ENCODE measurements at places on chromosomes 4 and X. TPM values are rescaled to one million over a fixed set of nuclear protein-coding genes. Genes with fewer than 3 reads are reported as not detected.

DNA sequence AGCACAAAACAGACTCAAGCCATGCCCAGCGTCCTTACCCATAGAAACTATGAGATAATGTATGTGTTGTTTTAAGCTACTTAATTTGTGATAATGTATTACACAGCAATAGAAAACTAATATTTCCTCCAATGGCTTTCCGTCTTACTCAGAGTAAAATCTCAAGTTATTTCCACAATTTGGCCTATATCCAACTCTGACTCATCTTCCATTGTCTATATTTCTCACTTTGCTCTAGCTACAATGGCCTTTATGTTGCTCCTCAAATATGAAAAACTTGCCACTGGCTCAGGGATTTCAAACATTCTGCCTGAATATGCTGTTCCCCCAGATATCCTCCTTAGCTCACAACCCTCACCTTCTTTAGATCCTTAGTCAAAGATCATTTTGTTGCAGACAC lies 31.6 kb downstream of the IQCM start:
- peak; percentile 70 for DNase-seq

GRCh38 chr4:84317513-84317912 lies 181.6 kb downstream of the NKX6-1 start:
- DNase-seq = no peak

- no peak for DNase-seq
Observed at GRCh38 chr4:139762720-139763119, 97.1 kb downstream of the MGST2 start.

DNA sequence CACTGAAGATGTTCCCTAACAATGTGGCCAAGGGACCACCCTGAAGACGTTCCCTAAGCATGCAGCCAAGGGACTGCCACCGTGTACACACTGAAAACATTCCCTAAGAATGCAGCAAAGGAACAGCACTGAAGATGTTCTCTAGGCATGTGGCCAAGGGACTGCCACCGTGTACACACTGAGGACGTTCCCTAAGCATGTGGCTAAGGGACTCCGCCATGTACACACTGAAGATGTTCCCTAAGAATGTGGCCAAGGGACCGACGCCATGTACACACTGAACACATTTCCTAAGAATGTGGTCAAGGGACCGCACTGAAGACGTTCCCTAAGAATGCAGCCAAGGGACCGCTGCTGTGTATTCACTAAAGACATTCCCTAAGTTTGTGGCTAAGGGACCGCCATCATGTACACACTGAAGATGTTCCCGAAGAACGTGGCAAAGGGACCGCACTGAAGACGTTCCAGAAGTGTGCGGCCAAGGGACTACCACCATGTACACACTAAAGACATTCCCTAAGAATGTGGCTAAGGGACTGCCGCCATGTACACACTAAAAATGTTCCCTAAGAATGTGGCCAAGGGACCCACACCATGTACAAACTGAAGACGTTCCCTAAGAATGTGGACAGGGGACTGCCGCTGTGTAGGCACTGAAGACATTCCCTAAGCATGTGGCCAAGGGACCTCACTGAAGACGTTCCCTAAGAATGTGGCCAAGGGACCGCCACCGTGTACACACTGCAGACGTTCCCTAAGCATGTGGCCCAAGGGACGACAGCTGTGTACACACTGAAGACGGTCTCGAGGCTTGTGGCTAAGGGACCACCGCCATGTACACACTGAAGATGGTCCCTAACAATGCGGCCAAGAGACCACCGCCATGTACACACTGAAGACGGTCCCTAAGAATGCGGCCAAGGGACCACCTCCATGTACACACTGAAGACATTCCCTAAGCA lies 54.8 kb downstream of the DHRSX start:
- DNase-seq = no peak

- DNase-seq = no peak
Observed at GRCh38 chr4:80129785-80130184, 56.8 kb upstream of the ANTXR2 start.

DNA sequence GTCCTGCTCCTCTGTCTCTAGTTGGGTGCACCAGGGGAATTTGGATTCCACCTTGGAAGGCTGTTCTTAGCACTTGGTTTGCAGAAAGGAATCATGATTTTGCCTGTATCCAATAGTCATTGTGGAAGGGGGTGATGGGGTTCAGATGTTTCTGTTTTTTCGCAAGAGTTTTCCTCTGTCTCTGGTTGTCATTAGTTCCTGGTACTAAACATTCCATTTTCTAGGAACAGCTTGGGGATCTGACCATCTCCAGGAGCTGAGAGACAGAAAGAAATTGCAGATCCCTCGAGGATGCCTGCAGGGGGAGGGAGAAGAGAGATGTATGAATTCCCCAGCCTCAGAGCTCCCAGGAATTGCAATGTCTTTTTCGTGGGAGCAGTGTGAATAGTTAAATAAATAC lies 70.9 kb downstream of the CYTL1 start:
- no peak for DNase-seq

GRCh38 chr4:86247906-86248305 lies 111.9 kb downstream of the MAPK10 start:
- no peak for DNase-seq

DNA sequence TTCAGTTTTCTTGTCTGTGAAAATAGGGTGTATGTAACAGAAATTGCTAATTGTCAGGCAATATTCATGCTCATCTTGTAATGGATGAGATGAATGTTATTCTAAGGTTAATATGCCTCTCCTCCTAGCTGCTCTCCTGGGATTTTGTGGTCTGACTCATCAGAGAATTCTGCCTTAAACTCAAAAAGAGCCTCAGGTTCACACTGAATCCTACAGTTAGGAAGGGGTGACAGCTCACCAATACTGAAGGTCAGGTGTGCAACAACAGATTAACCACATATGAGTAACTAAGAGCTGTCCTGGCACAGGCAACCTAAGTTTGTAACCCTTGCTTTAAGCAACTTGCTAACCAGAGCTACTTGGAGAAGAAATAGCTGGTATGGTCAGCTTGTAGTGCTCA lies 197.7 kb downstream of the SPATA18 start:
- peak; percentile 75 for DNase-seq

- DNase-seq = peak; percentile 48
Observed at GRCh38 chrX:71923516-71923915, 12.9 kb downstream of the NHSL2 start.

GRCh38 chrX:121479406-121479805 lies 432.0 kb downstream of the GLUD2 start:
- no peak for DNase-seq

GRCh38 chr4:21763855-21764254 lies 184.7 kb downstream of the KCNIP4 start:
- DNase-seq = no peak

GRCh38 chr4:43766648-43767047 lies 682.0 kb downstream of the KCTD8 start:
- DNase-seq = no peak

GRCh38 chr4:105145156-105145902 lies 1.3 kb upstream of the TET2 start:
- DNase-seq = no peak

GRCh38 chr4:89837385-89837992 lies 528 bp upstream of the SNCA start:
- DNase-seq = peak; percentile 55

DNA sequence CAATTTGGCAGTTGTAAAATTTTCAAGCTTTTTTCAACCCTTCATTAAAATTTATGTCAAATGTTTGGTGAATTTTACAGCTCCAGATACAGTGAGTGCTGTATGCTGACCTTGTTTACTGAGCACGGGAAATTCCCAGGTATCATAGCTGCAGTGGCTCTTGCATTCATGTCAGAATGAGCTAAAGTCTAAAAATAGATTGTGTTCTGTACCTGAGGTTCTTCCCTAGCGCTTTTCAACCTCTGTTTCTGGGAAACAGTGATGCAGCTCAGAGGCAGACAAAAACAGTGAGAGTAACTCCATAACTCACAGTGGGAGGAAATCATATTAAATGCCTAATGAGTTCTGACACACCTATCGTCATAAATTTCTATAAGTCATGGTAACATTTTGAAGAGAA lies 393.8 kb upstream of the GNPDA2 start:
- peak; percentile 43 for DNase-seq

DNA sequence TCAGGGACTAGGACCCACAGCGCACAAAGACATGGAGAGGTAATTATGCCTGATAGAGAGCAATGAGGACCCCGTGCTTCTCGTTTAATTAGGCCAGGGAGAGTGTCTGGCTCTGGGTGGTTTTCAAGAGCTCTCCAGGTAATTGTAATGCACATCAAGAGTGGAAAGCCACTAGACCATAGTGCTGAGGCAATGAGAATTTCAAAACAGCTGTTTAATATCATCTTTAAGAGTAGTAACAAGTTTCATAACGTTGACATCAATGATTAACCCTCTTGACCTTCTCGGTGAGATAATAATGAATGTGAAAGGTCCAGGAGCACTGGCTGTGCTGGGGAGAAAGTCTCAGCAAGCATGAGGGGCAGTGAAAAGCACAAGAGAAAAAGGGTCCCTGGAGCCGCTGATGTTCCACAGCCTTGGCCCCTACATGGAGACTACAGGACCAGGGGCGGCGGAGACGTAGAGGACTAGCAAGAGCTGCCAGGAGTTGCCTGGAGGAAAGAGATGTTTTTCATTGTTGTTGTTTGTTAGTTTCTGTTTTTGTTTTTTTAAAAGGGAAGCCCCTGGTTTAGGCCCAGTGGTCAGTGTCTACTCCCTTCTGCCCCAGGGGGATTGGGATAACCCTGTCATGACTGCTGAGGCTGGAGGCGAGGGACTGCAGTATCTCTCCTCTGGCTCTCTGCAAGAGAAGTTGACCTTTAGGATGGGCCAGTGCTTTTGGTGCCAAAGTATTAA lies 14.8 kb upstream of the CXCR3 start:
- no peak for DNase-seq

GRCh38 chr4:8434251-8435073 lies 6.1 kb downstream of the ACOX3 start:
- DNase-seq = no peak

GRCh38 chr4:140448830-140449229 lies 21.4 kb upstream of the CLGN start:
- DNase-seq = peak; percentile 51

DNA sequence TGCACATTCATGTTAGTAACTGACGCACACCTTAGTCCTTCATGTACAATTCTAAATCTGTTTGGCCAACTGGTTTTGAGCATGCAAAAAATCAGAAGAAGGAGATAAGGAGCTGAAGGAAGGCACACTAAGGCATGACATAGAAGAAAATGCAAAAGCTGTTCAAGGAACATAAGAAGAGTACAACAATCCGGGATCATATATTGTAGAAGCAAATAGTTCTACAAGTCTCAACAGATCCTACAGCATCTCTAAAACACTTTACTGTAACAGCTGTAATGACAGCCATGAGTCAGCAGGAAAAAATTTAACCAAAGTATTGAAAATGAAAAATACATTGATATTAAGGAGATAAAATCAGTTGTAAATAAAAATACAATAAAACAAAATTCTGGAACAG lies 57.7 kb downstream of the KLHL13 start:
- no peak for DNase-seq

GRCh38 chr4:67699603-67700002 lies 1.4 kb downstream of the UBA6 start:
- DNase-seq = no peak

- no peak for DNase-seq
Observed at GRCh38 chr4:27000122-27000521, 139.5 kb downstream of the STIM2 start.

DNA sequence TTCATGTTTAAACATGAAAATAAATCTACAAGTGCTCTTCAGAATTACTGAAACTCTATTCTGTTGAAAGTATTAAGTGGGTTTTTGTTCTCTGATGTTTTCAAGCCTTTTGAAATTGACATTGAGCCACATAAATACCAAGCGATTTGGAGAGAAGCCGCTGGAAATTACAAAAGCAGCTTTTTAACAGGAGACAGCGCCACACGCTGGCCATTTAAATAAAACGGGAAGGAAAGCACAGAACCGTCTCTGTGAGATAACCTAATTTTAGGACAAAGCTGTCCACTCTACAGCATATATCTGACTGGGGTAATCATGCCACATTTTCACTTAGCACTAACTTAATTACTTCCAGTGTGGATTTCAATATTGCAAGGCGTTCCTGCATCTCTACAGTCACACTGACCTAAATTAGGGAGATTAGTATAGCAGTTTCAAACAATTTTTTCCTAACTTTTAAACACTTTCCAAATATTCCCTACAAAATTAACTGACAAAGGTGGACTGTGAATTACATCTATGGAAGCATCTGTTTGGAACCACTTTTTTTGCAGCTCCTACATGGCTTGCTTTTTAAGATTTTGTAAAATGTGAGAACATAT lies 6.8 kb upstream of the ANOS1 start:
- DNase-seq = peak; percentile 52

DNA sequence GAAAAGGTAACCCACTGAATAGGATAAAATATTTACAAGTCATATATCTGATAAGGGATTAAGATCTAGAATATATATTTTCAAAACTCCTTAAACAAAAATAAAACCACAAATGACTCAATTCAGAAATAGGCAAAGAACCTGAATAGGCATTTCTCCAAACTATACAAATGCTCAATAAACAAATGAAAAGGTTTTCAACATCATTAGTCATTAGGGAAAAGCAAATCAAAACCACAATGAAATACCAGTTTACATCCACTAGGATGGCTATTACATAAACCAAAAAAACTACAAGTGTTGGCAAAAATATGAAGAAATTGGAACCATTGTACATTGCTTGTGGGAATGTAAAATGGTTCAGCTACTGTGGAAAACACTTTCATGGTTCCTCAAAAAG lies 167.0 kb upstream of the GALNT7 start:
- DNase-seq = peak; percentile 73

DNA sequence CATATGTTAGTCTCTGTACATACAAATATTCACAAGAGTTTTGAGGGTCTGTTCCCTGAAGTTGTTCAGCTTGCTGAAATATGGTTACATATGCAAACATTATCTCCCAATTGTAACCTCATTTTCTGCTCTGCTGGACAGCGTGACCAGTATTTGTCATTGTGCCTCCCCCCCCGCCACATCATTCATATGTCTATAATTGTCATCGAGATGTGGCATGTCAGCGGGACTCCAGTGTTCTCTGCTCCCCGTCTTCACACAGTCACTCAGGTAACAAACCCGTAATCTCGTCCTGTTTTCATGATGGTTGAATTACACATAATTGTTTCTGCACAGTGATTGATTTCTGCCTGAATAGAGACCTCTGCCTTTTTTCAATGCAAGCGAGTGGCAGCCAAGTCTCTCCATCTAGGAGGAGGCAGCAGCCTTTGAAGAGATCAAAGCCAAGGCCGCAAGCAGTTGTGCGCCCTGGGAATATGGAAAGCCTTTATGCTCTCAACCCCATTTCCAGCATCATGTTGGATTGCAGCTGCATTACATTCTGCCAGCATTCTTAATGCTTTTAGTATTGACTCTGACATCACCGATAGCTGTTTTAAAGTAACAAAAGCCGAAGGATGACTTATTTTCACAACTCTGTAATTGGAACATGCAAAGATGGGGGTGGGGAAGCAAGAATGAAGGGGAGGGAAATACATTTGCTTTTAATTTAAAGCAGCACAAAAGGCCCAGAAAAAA lies 27.4 kb downstream of the LEF1 start:
- DNase-seq = no peak

HELT gene
- not detected for total RNA-seq

TACC3 gene
- 53.0 TPM for total RNA-seq

SPCS3 gene
- total RNA-seq = 169 TPM

TMEM187 gene
- total RNA-seq = 10.9 TPM

PLAC8 gene
- 3.3 TPM for total RNA-seq

PPP3CA gene
- total RNA-seq = 73.0 TPM

TEX13C gene
- total RNA-seq = not detected

TAPT1 gene
- total RNA-seq = 22.0 TPM

MID1 gene
- 10.0 TPM for total RNA-seq

GPR143 gene
- 0.93 TPM for total RNA-seq

ZRSR2 gene
- 17.0 TPM for total RNA-seq

MAGEA9 gene
- total RNA-seq = not detected

CXorf65 gene
- not detected for total RNA-seq

MAGEA11 gene
- not detected for total RNA-seq

MAP3K15 gene
- not detected for total RNA-seq

EXOC1 gene
- 39.5 TPM for total RNA-seq

FAM114A1 gene
- 22.7 TPM for total RNA-seq

Measured in MCF 10A (cell line).